Activated CD8-positive, alpha-beta memory T cell treated with anti-CD3 and anti-CD28 coated beads, Interleukin-2, amount 10 ng/mL, durations not matched to agents 7 days and 5 days (primary cell): ENCODE measurements at places on chromosomes 1 and 21.

DNA sequence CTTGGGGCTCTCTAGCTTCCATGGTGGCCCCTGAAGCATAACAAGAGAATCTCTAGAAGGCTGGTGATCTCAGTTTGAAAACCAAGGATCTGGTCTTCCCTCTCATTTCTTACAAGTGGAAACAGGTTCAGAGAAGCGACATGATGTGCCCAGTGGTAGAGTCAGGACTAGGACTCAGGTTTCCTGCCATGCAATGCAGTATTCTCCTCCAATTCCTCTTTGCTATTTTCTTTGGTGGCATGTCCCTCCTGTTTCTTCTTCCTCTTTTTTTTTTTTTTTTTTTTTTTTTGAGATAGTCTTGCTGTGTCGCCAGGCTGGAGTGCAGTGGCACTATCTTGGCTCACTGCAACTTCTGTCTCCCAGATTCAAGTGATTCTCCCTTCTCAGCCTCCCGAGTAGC, 195.6 kb upstream of the C1orf105 start:
- no peak for DNase-seq

GRCh38 chr1:70360321-70360720, 5.8 kb upstream of the ANKRD13C start:
- DNase-seq, result no peak

DNA sequence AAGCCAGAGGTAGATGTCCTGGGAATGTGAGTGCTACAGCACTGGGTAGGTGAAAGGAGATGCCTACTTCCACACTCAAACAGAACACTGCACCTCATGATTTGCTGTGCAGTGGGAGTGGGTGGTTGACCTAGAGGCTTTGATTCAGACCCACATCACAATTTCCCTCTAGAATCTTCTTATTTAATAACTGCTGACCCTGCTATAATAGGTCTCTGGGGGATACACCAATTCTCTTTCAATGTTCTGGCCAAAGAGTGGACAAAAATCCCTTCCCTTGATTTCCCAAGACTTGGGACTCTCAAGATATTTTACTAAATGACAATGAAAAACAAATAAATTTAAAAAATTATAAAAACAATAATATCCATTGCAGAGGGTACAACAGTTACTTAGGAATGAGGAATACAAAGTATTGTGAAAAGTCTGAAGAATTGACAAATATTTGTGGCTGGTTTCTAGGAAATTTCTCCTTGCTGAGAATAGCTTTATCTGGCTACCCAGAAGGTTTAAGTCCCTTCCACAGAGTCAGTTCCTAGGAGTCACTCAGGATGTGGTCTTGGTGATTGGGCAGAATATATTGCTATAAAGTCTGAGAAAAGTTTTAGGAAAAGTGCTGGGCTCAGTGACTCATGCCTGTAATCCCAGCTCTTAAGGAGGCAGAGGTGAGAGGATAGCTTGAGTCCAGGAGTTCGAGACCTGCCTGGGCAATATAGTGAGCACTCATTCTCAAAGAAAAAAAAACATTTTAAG, 2.4 kb upstream of the FCGR2A start:
- no peak for DNase-seq

DNA sequence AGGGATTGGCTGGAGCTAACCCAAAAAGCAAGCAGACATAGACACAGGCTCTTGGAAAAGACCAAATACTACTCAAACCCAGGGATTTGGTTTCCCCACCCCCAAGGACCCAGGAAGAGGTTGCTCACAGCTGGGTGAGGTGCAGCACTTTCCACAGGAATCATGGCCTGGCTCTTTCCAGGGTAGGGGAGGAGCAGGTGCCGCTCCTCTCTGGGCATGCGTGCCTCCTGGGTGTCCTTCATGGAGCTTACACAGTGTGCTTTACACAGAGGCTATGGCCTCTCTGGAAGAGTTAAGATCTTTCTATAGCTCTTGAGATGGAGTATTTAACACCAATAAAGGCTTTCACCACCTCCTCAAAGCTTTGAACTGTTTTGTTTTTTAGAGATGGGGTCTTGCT, 88.3 kb downstream of the CD58 start:
- no peak for DNase-seq

DNA sequence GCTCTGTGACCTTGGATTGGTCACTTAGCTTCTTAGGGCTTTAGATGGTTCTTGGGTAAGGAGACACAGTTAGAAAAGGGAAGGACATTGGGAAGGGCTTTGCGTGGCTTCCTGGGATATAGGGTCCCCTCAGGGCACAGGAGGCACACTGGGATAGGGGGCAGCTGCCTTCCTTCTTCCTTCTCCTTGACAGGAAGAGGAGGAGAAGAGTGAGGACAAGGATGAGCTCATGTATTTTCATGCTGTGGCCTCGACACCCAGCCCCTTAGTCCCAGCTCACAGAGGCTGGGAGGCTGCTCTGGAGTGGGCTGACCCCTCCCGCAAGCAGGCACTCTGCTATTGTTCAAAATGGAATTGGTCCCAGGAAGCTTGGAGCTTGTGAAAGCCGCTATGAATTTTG, 45.7 kb upstream of the POU3F1 start:
- DNase-seq, result no peak

- DNase-seq, result no peak
Measured at GRCh38 chr1:234726359-234726943, 116.5 kb upstream of the IRF2BP2 start.

GRCh38 chr1:96211202-96211601, 510.4 kb upstream of the PTBP2 start:
- DNase-seq, result no peak

DNA sequence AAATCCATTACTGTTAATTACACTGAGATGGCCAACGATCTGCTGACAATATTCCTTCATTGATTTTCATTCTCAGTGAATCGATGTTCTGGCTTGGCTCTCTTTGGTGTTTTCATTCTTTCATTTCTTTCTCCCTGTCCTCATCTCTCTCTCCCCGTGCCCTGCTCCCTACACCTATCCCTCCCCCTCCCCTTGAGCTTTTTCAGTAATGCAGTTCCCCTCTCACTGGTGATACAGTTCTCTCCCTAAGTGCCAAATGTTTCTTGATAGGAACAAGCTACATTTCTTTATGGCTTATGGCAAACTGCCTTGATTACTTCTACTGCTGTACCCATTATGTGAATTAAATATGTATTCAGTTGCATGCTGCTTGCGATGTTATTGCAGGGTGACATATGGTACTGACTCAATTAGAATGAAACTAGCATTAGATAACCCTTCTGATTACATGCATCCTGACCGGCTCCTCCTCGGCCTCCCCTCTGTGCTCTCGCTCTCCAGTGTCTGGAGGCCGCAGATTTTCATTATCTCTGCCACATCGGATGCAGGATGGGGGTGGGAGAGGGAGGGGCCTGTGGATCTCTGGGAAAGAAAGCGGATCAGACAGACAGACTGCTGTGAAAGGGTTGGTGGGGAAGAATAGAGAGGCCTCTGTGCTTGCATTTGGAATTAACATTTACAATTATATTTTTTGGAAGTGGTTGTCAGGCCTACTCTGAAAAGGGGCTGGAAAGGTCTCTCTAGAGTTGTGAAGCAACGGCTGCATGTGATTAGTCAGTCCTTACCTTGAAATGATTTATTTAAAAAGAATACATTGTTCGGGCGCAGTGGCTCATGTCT, 130.9 kb downstream of the PBX1 start:
- no peak for DNase-seq

DNA sequence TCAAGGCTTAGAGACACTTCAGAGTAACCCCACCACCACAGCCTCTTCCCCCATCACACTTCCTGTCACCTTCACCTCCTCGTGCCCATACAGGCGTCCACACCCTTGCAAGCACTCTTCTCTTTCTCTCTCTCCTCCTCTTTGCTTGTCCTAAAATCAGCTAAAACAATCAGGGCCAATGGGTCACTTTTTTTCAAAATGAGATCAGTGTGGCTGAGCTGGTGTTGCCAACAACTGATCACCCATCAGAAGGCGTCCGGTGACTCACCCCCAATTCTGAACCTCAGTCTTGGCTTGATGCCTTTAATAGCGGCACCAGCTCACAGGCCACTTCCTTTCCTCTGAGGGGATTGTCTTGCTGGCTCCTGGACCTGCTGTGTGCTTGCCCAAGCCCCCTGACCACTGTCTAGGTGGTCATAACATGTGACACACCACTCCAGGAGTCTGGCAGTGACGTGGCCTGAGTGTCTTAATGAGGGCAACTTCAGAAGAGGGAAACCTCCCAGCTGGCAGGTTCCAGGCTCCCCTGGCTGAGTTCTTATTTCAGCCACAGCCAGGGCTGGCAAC, 1.6 kb downstream of the DRAXIN start:
- DNase-seq, result peak; percentile 85

DNA sequence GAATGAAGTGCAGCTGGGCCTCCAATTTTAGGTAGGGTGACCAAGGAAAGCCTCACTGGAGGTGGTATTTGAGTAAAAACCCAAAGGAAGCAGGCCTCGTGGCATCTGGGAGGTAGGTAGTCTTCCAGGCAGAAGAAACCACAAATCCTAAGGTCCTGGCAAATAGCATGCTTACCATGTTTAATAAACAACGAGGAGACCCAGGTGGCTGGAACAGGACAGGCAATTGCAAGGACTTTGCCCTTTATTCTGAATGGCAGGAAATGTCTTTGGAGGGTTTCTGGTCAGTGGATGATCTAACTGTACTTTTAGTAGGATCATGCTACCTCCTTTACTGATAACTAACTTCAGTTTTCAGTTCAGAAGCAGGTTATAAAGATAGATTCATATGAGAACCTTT, 52.2 kb downstream of the EPB41 start:
- no peak for DNase-seq

GRCh38 chr1:187999973-188000372, 1171.2 kb downstream of the PLA2G4A start:
- DNase-seq, result no peak

GRCh38 chr1:94863297-94863911, 43.2 kb downstream of the SLC44A3 start:
- DNase-seq, result no peak

GRCh38 chr1:19310720-19311502, 1.0 kb downstream of the AKR7A2 start:
- DNase-seq, result no peak

DNA sequence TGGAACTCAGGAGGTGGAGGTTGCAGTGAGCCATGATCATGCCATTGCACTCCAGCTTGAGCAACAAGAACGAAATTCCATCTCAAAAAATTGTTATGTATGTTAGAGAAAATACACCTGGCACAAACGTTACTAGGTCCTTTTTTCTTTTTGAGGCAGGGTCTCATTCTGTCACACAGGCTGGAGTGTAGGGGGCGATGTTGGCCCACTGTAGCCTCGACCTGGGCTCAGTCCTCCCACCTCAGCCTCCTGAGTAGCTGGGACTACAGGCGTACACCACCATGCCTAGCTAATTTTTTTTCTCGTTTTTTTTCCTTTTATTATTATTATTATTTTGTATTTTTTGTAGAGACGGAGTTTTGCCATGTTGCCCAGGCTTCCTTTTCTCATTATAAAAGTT, 4.4 kb downstream of the HAX1 start:
- no peak for DNase-seq

DNA sequence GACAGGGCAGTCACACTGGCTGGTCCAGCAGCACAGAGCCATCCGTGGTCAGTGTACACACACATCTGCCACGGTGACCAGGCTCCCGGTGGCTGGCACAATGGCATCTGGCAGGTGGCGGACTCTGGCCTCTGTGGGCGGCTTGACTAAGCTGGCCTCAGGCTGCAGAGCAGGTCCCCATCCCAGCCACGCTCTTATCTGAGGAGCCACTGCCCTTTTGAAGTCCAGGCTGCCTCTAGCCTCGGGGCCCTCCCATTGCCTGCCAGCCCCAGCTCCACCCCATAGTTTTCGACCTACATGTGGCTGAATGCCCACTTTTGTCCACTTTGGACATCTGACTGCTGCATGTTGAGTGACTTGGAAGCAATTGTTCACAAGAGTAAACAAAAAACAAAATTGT, 29.9 kb upstream of the EDN2 start:
- no peak for DNase-seq

DNA sequence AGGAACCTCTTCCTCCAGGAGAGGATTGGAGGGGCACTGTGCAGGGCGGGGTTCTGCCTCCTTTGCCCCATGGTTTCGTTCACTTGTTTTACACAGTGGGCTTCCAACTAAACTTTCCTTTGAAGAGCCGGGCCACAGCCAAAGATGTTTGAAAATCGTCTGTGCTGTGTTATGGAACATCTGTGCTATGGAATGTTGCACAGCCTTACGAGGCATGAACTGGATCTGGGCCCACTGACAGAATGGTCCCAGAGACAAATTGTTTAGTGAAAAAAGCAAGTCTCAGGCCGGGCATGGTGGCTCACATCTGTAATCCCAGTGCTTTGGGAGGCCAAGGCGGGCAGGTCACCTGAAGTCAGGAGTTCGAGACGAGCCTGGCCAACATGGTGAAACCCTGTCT, 12.6 kb upstream of the MEF2D start:
- no peak for DNase-seq

GRCh38 chr1:25544243-25544764, 898 bp downstream of the LDLRAP1 start:
- no peak for DNase-seq

- DNase-seq, result no peak
Measured at GRCh38 chr1:6006882-6007281, 14.7 kb upstream of the NPHP4 start.

- no peak for DNase-seq
Measured at GRCh38 chr1:116869611-116870010, 40.1 kb upstream of the PTGFRN start.

DNA sequence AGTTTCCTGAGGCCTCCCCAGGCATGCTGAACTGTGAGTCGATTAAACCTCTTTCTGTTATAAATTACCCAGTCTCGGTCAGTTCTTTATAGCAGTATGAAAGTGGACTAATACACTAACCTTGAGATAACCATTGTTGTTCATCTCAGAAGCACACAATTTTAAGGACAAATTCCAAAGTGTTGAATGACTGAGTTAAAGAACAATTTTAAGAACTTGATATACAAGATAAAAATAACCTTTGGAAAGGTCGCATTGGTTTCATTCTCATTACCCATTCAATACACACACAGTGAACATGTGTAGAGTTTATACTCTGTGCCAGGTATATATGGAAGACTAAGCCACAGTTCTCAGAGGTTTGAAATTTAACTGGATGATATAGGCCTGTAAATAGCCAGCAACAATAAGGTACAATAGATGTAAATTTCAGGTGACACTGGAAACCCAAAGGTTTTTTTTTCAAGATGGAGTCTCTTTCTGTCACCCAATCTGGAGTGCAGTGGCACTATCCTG, 19.1 kb upstream of the SRSF10 start:
- no peak for DNase-seq

- no peak for DNase-seq
Measured at GRCh38 chr1:41560496-41560895, 76.0 kb upstream of the EDN2 start.

- DNase-seq, result no peak
Measured at GRCh38 chr1:70893381-70893780, 154.2 kb downstream of the PTGER3 start.

GRCh38 chr1:17795836-17796645, 40.9 kb downstream of the ACTL8 start:
- DNase-seq, result no peak

DNA sequence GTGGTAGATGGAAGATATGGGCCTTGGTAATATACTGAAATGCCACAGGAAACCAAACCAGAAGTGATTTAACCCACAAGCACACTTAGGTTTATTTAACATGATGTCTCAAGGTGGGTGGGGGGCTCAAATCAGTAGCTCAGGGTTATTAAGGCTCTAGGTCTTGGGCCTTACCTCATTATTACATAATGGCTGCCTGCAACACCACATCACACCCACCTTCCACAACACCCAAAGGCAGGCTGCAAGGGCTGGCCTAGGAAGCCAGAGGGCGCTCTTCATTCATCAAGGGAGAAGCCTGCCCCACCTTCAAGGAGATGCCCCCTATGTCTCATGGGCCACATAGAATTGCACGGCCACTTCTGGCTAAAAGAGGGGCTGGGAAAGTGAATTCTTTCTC, 6.0 kb downstream of the TFF1 start:
- DNase-seq, result no peak
